Right ventricle myocardium superior (tissue), 1 donor: ENCODE measurements at places on chromosomes 6 and 20. TPM values are rescaled to one million over a fixed set of nuclear protein-coding genes. Genes with fewer than 3 reads are reported as not detected.

The KHDRBS2 gene
- total RNA-seq: not detected

DNA sequence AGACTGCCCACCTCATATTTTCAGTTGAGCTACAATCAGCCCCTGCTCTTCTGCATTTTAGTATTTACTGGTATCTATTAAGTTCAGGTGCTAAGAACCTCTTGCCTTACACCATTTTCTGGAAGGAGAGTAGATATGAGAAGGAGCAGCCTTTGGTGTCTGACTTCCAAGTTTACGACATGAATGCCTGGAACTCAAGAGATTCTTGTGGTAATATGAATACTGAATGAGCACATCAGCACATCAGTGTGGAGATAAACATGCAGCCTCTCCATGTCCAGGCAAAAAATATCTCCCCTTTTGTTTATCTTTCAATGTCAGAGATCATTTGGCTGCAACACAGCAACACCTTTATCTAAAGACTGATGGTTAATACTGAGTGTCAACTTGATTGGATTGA lies 65.8 kb upstream of the THEMIS start:
- DNase-seq: no peak

DNA sequence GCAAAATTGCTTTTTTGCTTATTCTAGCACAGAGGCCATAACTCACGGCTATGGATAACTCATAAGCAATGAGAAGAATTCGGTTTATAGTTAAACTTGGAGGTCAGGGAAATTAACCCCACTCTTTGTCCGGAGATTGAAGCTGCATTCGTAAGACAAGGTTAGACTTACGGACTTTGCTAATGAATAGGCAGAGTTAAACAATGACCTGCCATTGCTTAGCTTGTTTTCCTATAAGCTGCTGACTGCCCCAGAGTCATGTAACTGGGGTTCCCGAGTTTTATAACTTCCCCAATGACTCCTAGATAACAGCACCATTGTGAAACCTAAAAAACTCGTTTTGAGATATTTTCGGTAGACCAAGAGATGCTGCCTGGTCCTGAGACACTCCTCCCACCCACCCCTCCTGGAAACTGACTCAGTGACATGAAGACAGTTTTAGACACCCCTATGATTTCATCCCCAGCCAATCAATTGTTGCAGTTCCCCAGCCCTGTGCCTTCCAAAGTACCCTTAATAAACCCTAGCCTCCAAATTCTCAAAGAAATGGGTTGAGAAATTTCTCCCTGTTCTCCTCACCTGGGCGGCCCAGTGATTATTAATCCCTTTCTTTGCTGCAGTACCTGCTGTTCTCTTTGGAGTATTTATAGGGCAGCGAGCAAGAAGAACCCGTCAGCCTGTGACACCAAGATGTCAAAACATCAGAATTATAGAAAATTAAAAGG lies 33.1 kb upstream of the MCUR1 start:
- DNase-seq: no peak

DNA sequence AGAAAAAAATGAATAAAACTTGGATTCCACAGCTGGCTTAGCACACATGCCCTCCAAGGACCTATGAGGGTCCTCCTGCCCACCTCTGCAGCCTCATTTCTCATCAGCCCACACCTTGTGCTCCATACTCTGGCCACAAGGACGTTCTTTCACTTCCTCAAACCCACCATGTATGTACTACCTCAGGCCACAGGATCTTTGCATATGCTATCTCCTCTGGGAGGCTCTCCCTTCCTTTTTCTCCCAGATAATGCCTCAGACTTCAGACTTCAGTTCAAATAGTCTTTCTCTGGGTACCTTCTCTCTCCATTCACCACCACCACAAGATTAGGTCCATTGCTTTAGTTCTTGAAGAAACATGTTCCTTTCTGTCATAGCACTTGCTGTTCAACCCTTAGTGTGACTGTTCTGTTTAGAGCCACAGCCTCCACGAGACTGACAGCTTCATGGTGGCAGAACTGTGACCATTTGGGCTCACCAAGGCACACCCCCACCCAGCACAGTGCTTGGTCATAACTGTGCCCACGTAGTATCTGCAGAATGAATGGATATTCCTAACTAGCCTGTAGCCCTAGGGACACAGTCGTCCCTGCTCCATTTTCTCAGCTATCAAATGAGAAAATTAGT lies 146.7 kb upstream of the LRFN2 start:
- DNase-seq: no peak

The LPA gene
- not detected for total RNA-seq

GRCh38 chr6:157092736-157093135 lies 230.6 kb downstream of the TMEM242 start:
- DNase-seq: no peak
